ENCODE measurements at places on chromosomes 5 and 9. TPM values are rescaled to one million over a fixed set of nuclear protein-coding genes. Genes with fewer than 3 reads are reported as not detected.

Gene SERF1A
- total RNA-seq: 7.0 TPM

Gene PCA3
- under 0.01 TPM for total RNA-seq

Gene CEL
- under 0.01 TPM for total RNA-seq

Gene TEX48
- total RNA-seq: not detected

Gene RORB
- total RNA-seq: under 0.01 TPM

Gene SPATA31C2
- not detected for total RNA-seq

Gene PCDHGB2
- total RNA-seq: 2.5 TPM

Gene PCDHA1
- total RNA-seq: not detected

Gene HEXB
- total RNA-seq: 109 TPM

Gene ELAVL2
- total RNA-seq: not detected

Gene DTWD2
- 5.0 TPM for total RNA-seq

Gene TMEM174
- total RNA-seq: not detected

Gene PCDHA9
- under 0.01 TPM for total RNA-seq

Gene ADRB2
- total RNA-seq: 1.5 TPM

Gene OR13F1
- not detected for total RNA-seq

Gene CD72
- 0.19 TPM for total RNA-seq

Gene XRCC4
- total RNA-seq: 11.8 TPM

Gene WNK2
- total RNA-seq: not detected

Gene EGFLAM
- 26.1 TPM for total RNA-seq

Gene EPB41L4A
- total RNA-seq: 1.5 TPM

Gene SPINK7
- not detected for total RNA-seq

Gene LVRN
- under 0.01 TPM for total RNA-seq

Gene C8G
- not detected for total RNA-seq

Gene KIF4B
- not detected for total RNA-seq

Gene NIPAL4
- total RNA-seq: 0.85 TPM

Gene SH3GL2
- total RNA-seq: under 0.01 TPM

Gene GLDC
- total RNA-seq: 0.85 TPM

Gene ZNF883
- 6.2 TPM for total RNA-seq

Gene POU5F2
- total RNA-seq: 0.85 TPM

Gene SPATA31A3
- total RNA-seq: not detected

Gene ANKRD18A
- total RNA-seq: under 0.01 TPM

Measured in regular cardiac myocyte (primary cell).